ENCODE measurements at places on chromosomes 7 and 10. TPM values are rescaled to one million over a fixed set of nuclear protein-coding genes. Genes with fewer than 3 reads are reported as not detected.
A peak's percentile ranks its signal among the peaks of the same experiment; 100 is the strongest.

CFAP43 gene
- 0.13 TPM for polyA plus RNA-seq

GRCh38 chr10:50621968-50622705 is 1.6 kb downstream of the SGMS1 start:
- peak; percentile 95 for DNase-seq

- no peak for DNase-seq
These were observed 752.1 kb upstream of the POM121L12 start for GRCh38 chr7:52283335-52283734.

DNA sequence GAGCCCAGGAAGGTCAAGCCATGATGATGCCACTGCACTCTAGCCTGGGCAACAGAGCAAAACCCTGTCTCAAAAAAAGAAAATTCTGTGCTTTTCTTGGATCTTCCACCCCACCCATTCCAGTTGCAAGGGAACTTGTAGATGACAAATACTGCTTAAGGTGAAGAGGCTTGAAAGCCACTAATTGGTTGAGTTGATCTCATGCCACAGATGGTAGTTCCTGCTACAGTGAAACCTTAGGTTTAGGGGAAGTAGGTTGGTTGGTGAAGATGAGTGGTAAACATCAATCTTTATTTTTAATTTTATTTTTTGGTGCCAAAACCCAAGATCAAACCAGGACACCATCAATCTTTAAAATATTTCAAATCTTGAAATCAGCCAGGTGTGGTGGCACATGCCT is 2.9 kb upstream of the GDI2 start:
- no peak for DNase-seq

MMP21 gene
- not detected for polyA plus RNA-seq
